CD4-positive, alpha-beta T cell treated with Interleukin-4 for 4 hours (primary cell): ENCODE measurements at places on chromosomes 1 and 21.

GRCh38 chr1:94299627-94300553 is 62.5 kb upstream of the ARHGAP29 start:
- DNase-seq, result no peak

DNA sequence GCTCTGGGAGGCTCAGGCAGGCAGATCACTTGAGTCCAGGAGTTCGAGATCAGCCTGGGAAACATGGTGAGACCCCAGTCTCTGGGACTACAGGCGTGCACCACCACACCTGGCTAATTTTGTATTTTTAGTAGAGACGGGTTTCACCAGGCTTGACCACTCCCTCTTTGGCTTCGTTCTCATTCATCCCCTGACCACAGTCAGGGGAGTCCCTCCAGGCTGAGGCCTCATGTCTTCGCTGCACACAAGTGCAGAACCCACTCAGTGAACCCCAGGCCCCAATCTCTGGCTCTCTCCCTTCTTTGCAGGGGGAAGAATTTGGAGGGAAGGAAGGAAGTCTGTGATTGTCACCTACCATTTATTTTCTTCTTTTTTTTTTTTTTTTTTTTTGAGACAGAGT is 9.2 kb upstream of the RPS6KA1 start:
- no peak for DNase-seq

GRCh38 chr1:15430787-15431570 is 7.3 kb upstream of the CTRC start:
- DNase-seq, result peak; percentile 62

- DNase-seq, result no peak
These were observed 3.2 kb downstream of the EDN2 start for GRCh38 chr1:41481109-41481775.

DNA sequence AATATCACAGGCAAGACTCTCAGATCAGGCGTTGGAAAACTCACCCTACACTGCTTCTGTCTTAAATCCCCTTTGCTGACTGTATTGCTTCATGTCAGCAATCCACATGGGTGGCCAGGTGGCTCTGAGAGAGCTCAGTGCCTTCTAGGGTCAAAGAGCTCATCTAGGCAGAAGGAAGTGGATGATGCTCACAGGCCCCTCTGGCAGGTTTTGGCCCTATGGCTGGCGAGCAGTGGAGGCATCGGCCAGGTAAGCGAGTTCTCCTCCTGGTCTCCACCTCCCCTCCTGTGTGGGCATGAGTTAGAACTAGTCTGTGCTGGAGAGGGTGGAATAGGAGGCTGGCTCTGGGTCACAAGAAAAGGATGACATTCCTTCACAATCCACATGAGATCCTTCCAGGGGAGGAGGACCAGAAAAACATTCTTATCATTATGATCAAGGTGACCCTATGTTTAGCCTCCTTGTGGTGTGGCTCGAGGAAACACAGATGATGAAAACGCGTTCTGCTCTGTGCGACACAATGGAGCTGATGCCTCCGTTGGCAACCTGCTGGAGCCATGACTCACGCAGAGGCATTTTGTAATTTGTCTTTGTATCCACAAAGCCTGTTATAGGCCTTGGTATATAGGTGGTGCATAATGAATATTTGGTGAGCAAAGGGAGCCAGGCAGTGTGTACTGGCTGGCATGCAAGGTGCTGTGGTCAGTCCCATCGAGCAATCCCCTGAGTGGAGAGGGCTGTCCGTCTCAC is 264.6 kb upstream of the RAB4A start:
- DNase-seq, result no peak

DNA sequence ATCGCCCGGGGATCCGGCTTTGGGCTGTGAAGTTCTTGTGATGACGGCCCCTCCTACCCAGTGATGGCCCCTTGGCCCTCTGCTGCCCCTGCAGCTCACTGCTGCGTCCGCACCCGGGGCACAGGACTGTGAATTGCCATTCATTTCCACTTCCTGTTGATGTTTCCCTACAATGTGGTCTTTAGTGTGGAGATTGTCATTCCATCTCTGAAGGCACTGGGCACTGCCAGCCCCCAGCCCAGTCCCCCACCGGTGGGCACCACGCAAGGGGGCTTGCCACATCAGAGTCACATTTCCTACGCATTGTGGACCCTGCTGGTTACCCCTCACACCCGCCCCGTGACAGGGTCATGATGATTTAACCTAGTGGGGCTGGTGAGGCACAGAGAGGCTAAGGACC is 2.5 kb upstream of the MX2 start:
- no peak for DNase-seq

DNA sequence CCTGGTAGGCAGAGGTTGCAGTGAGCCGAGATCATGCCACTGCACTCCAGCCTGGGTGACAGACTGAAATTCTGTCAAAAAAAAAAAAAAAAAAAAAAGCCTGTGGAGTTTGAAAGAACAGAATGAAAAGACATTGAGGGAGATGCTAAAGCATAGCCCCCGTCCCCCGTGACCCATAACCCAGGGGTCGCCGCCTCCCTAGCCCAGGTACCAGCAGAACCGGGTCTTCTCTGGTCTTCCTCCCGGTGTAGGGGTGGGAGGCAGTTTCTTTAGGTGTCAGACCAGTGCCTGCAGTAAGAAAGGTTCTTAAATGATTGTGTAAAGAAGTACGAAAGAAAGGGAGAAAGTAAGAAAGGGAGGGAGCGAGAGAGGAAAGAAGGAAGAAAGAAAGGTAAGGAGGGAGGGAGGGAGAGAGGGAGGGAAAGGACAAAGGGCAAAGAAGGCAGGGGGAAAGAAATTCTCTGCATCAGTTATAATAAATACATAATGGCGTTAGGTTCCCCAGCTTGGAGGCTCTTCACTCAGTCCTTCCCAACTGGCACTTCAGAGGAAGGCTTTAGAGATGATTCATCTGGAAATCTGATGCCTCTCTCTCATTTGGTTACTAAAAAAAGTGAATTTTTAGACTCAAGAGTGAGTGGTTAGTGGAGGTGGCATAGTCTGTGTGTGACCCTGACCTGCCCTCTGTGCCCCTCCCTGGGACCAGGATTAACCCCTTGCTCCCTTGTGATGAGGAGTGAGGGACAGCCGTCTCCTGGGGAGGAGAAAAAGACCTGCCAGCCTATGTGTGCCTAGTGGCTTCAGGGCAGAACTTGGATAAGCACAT is 1.1 kb downstream of the IL24 start:
- DNase-seq, result no peak

DNA sequence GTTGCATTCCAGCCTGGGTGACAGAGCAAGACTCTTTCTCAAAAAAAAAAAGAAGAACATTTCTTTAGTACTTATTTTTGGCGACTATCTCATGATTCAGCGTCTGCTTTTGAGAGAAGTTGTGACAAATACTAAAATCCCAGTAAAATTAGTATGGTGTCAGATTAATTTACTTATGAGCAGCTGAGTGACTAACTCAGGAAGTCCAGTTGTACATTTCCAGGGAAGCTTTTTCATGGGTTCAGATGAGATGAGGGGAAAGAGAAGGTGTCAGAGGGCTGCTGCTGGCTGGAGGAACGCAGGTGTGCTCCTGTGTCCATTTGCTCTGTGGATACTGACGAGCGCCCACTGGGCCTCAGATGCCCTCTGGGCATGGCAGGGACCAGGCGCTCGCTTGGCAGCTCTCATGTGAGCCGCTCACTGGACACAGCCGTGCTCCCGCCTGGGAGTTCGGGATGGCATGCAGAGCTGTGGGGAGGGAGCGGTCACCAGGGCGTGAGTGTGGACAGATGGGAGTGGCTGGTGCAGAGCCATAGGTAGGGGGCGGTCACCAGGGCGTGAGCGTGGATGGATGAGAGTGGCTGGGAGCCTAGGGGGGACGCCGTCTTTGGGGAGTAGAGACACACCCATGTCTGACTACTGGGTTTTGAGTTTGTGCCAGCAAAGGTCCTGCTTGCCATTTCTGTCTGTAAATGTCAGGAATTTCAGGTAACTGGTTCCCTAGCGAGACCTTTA is 55.0 kb downstream of the ADARB1 start:
- DNase-seq, result no peak

DNA sequence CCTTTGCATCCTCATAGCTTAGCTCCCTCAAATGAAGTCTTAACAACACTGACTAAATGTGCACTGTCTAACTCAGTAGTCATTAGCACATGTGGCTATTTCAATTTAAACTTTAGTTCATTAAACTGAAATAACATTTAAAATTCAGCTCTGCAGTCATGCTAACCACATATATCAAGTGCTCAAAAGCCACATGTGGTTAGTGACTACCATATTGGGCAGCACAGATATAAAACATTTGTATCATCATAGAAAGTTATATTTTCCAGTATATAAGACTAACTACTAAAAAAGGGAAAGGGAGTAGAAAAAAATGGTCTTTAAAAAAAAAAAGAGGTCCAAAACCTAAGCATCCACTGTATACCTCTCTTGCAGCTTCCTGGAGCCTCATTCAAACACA is 64.1 kb downstream of the SETD4 start:
- no peak for DNase-seq

GRCh38 chr1:167467126-167467710 is 51.1 kb downstream of the CD247 start:
- DNase-seq, result no peak

- peak; percentile 67 for DNase-seq
These were observed 63.9 kb downstream of the CAPN2 start for GRCh38 chr1:223776075-223776814.

GRCh38 chr1:102241431-102242338 is 245.0 kb upstream of the OLFM3 start:
- DNase-seq, result no peak

DNA sequence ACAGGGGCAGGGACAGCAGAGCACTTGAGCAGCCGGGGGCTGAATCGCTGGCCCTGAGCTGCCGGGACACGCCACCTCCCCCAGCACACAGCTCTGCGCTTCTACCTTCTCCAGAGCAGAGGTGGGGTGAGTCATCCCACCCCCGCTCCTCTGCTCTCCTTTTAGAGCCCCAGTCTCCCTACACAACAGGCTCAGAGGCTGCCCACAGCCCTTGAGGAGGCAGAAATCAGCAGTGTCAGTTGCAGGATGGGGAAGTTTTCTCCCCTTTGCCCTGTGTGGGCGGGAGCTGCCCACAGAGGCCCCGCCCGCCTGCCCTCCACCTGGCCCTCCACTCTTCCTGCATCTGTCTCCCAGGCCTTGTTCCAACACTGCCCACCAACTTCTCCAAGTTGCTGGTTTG is 94.6 kb downstream of the STUM start:
- peak; percentile 68 for DNase-seq

DNA sequence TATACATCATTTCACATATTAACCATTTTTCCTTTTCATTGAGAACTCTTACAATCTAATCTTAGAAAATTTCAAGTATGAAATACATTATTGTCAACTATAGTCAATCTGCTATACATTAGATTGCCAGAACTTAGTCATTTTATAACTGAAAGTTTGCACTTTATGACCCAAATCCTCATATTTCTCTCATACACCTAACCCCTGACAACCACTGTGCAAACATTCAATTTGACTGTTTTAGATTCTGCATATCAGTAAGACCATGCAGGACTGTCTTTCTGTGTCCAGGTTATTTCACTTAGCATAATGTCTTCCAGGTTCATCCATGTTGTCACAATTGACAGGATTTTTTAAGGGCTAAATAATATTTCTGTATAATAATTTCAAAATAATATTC is 1299.0 kb upstream of the B3GALT2 start:
- DNase-seq, result no peak

DNA sequence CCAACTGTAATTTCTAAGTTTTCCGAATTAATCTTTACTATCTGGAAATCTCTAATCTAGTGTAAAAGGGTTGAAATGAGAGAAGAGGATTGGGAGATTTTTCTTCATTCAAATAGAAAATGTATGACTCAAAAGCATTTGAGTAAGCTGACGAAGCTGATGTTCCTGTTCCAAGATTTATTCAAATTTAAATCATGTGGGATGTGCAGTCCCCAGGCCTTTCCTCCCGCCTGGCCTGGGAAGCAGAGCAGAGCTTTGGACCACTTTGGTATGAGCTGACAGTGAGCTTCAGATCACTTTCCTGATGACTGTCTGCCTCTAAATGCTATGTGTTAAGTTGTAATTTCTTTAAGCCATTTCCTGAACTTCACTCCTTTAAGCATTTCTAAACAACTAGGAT is 192.0 kb downstream of the DHRS3 start:
- no peak for DNase-seq
